ENCODE measurements at places on chromosomes 3 and 15.

GRCh38 chr3:139006051-139006716 lies at the start of gene PRR23A:
Gene PRR23A, minus strand, starts transcription at chr3:139006268. Its CDS starts 0 bp downstream, at chr3:139006268.
- no peak for DNase-seq

GRCh38 chr15:91223863-91224262 lies 123.8 kb downstream of the SV2B start:
- DNase-seq, result no peak

GRCh38 chr15:49135342-49135857 lies 20.0 kb downstream of the COPS2 start:
- no peak for DNase-seq

GRCh38 chr15:41661518-41662225 lies 1.5 kb downstream of the MGA start:
- DNase-seq, result peak; percentile 68

- peak; percentile 76 for DNase-seq
These were observed 69.2 kb upstream of the MFGE8 start for GRCh38 chr15:88982304-88982945.

GRCh38 chr3:42745776-42746454 lies 27.1 kb downstream of the CCDC13 start:
- DNase-seq, result no peak

Measured in GM20000 (cell line).